Mesenteric fat pad (tissue), 1 donor: ENCODE measurements at places on chromosomes 7 and 10. TPM values are rescaled to one million over a fixed set of nuclear protein-coding genes. Genes with fewer than 3 reads are reported as not detected.

GRCh38 chr10:72310241-72310633 lies 36.5 kb downstream of the DDIT4 start:
- no peak for DNase-seq

GRCh38 chr7:86708031-86708680 lies 64.4 kb downstream of the GRM3 start:
- DNase-seq, result no peak

GRCh38 chr10:24344279-24344678 lies 135.3 kb downstream of the KIAA1217 start:
- no peak for DNase-seq

SORCS1 gene
- 0.16 TPM for total RNA-seq

- no peak for DNase-seq
Measured at GRCh38 chr7:117164620-117165019, 158.2 kb downstream of the WNT2 start.

DNA sequence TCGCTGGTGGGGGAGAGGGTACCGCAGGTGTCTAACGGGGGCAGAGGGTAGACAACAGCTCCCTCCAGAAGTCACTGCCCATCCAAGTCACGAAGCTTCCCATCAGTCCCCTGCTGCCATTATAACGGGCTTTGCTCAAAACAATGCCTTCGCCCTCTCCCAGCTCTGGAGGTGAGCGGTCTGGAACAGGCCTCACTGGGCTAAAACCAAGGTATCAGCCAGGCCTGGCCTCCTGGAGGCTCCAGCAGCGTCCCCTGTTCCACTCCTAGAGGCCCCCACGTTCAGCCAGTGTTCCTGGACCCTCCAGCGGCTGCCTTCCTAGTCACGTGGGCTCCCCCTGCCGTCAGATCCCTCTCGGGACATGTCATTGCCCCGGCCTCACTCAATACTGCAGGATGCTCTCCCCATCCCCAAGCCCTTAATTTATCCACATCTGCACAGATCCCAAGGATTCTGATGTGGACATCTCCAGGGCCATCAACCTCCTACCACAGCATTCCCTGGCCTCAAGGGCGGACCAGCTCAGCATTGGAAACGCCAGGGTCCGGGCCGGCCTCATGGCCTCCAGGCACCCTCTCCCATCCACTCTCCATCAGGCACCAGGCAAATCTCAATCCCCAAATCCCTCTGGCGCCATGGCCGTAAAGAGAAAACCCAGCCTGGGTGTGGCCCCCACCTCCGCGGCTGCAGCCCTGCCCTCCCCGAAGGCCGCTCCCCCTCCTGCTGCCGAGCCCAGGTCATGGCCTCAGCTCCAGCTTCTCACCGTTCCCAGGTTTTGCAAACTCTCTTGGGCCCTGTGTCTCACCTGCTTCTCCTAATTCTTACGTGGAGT lies 104.1 kb upstream of the FAM20C start:
- DNase-seq, result peak; percentile 83

GRCh38 chr10:19014498-19014897 lies 34.1 kb upstream of the MALRD1 start:
- no peak for DNase-seq

DNA sequence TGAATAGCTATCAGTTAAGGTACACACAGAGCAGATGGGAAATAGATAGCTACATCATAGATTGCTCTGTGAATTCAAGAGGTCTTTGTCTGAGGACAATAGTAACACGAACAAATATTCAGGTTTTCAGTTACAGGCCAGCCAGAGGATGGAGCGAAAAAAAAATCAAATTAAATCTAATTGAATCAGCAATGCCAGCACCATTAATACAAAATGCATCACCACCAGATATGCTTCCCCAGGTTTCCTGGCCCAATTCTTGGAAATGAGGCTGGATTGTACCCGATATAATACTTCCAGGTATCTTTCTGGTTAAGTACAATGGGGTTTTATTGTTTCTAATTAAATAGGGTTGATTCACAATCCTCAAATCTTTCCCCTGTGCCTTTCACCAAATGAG lies 975.8 kb upstream of the AUTS2 start:
- DNase-seq, result no peak
